ENCODE measurements at places on chromosomes 5 and 9. TPM values are rescaled to one million over a fixed set of nuclear protein-coding genes. Genes with fewer than 3 reads are reported as not detected.

The ORM2 gene
- 0.12 TPM for polyA plus RNA-seq

The GDA gene
- 1.5 TPM for polyA plus RNA-seq

The GNAQ gene
- polyA plus RNA-seq: 6.7 TPM

The CDH18 gene
- 0.80 TPM for polyA plus RNA-seq

The BSPRY gene
- polyA plus RNA-seq: 19.7 TPM

The KIF4B gene
- not detected for polyA plus RNA-seq

The SLC34A3 gene
- polyA plus RNA-seq: 0.42 TPM

The BTNL8 gene
- 0.31 TPM for polyA plus RNA-seq

All from pancreas (tissue), 10 donors.